ENCODE measurements at places on chromosomes 16 and 17. TPM values are rescaled to one million over a fixed set of nuclear protein-coding genes. Genes with fewer than 3 reads are reported as not detected.

Gene HOXB5
- total RNA-seq = not detected

GRCh38 chr17:39447561-39447960 is 3.5 kb downstream of the MED1 start:
- no peak for DNase-seq
- no peaks in the 10 kb centered on the region for H3K27me3 ChIP-seq
- peaks cover 6% of the 10 kb centered on the region for H3K36me3 ChIP-seq
- H3K4me1 ChIP-seq = peaks cover 17% of the 10 kb centered on the region
- no peak overlapping the region for H3K27ac ChIP-seq
- no peak overlapping the region for H3K4me3 ChIP-seq

DNA sequence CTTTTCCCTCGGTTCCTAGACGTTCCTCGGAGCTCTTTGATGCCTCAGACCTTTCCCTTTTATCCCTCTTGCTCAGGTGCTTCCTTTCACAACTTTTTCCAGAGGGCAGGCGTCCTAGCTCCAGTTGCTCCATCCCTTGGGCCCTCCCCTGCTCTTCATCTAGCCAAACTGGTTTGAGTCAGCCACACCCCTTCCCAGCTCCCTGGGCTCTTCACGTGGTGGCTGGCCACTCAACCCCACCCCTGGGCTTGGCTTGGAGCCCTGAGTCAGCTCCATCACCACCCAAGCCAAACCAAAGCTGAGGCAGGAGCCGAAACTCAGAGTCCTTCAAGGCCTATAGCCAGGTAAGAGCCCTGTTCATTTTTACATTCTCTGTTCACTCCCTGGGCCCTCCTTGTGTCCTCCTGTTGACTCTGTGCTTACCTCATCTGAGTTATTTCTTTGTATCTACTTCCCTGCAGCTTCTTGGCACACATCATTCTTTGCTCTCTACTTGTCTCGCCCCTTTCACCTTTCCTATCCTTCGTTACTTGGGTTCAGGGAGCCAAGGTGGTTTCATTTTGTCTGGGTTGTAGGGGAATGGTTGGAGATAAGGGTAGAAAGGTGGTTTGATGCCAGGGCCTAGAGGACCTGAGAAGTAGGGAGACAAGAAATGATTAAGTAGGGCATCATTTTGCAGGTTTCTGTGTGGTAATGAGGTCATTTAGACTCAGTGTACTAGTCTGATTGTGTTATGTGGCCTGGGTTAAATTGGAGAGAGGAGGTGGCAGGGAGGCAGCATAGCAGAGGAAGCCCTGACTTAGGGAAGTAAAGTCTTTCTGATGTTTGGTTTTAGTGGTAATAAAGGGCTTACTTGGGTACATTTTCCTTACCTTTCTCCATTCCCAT is 7.6 kb upstream of the PHKG2 start:
- no peak overlapping the region for H3K27ac ChIP-seq
- peaks cover 33% of the 10 kb centered on the region for H3K36me3 ChIP-seq
- H3K4me1 ChIP-seq = no peaks in the 10 kb centered on the region
- no peak for DNase-seq
- no peaks in the 10 kb centered on the region for H3K27me3 ChIP-seq
- H3K4me3 ChIP-seq = no peak overlapping the region

- no peak overlapping the region for H3K4me3 ChIP-seq
- no peak overlapping the region for H3K27ac ChIP-seq
- H3K36me3 ChIP-seq = no peaks in the 10 kb centered on the region
- H3K4me1 ChIP-seq = no peaks in the 10 kb centered on the region
- no peak for DNase-seq
Measured at GRCh38 chr17:42441371-42442195, 17.1 kb upstream of the ATP6V0A1 start.

Data from CD8-positive, alpha-beta memory T cell (primary cell).